ENCODE measurements at places on chromosomes 16 and 17.

- DNase-seq: no peak
These were observed 8.0 kb downstream of the TBC1D24 start for GRCh38 chr16:2482708-2483534.

GRCh38 chr17:44220213-44221083 is 973 bp upstream of the UBTF start:
- DNase-seq: peak; percentile 16

GRCh38 chr16:66521951-66522771 is 27.8 kb downstream of the TK2 start:
- DNase-seq: peak; percentile 85

DNA sequence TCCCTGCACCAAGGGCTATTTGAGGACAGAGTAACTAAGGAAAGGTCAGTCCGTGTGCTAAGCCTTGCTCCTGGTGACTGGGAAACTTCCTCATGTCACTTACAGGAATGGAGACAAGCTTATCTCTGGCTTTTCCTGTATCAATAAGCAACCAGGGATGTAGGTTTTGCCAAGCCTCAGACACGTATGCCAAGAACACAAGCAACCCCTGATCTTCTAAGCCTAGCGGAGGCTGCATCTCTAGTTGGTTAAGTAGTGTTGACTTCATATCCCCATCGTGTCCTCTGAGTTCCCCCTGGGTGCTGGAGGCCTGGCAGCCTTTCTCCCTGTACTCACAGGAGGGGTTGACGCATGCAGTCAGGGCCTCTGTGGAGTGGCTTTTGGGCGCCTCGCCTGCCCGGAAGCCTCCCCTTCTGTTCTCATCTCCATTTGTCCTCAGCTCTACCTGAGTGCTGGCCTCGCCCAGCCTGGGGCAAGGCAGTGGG is 1.4 kb upstream of the C1QTNF1 start:
- DNase-seq: no peak

- DNase-seq: no peak
These were observed 27.5 kb upstream of the SHCBP1 start for GRCh38 chr16:46648656-46649055.

GRCh38 chr17:3027786-3028532 is 35.4 kb downstream of the OR1D5 start:
- DNase-seq: no peak

DNA sequence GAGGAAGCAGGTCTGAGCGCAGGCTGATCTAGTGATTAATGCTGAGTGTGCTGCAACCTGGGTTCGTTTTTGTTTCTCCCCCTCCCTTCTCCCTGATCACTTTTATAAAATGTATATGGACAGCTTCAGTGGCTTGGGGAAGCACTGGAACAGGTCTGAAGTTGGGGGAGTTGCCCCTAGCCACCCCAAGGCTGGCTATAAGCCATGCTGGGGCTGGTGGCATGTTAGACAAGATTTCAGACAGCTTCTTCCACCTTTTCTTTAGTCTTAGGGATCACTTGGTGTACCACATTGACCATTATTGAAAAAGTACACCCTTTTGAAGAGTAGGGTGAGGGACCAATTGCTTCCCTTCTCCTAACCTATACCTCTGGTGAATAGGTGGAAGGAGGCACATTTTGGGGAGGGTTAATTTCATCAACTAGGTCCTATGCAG is 3.8 kb upstream of the VAC14 start:
- no peak for DNase-seq

DNA sequence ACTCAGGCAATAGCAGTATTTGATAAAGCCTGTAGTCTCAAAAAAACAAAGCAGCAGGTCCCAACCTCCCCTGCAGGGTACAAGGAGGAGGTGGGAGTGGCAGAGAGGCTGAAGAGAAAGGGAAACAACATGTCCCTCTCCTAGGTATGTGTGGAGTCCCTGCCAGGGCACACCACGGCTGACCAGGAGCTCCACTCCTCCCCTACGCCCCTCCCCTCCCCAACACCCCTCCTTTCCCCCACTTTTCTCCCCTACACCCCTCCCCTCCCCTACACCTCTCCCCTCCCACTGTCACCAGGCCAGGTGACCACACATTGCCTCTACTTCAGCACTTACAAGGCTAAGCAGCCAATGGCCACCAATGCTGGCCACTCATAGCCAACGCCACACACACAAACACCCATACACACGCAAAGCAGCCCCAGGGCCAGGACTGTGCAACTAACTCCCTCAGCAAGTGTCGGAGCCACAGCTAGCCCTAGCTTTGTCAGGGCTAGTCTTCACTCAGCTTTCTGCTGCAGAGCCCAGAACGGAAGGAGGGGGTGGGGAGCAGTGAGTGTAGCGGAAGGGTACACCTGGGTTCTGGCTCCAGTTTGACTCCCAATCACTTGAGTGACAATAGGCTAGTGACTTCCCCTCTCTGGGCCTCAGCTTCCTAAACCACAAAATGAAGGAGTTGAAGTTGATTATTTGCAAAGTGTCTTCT is 8.2 kb downstream of the CAVIN1 start:
- DNase-seq: no peak

DNA sequence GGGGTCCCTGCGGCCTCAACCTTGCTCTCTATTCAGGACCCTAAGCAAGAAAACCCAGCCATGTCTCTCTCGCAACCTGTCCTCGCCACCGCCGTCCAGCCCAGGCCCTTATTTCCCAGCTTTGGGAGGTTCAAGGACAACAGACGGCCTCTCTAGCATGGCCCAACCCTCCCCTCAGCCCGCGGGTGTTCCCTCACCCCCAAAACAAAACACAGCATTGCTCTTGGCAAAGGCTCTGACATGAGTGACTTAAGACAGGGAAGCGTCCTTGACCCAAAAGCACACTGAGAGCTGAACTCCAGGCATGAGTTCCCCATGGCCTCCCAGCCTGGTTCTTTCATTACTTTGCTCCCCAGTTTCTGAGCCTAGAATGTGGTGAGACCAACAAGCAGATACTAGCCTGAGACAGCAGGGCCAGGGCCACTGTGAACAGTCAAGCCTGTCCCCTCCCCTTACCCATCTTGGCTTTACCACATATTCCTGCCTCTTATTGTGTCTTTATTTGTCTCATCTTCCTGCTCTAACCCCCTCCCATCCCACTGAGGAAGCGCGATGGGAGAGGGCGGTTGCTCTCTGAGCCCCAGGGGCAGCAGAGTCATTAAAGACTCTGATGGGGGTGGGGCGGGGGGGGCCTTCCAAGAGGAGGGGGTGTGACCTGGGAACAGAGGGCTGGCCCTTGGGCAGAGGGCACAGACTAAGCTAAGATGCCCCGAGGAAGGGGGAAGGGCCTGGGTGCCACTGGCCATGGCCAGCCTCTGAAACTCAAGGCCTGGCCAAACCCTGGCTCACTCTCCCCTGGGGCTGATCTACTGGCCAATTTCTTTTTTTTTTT is 11.8 kb downstream of the SREBF1 start:
- DNase-seq: no peak

- DNase-seq: no peak
These were observed 2.9 kb upstream of the CACNA1G start for GRCh38 chr17:50557630-50558029.

GRCh38 chr17:46733837-46734475 is 84.5 kb downstream of the WNT3 start:
- DNase-seq: no peak

DNA sequence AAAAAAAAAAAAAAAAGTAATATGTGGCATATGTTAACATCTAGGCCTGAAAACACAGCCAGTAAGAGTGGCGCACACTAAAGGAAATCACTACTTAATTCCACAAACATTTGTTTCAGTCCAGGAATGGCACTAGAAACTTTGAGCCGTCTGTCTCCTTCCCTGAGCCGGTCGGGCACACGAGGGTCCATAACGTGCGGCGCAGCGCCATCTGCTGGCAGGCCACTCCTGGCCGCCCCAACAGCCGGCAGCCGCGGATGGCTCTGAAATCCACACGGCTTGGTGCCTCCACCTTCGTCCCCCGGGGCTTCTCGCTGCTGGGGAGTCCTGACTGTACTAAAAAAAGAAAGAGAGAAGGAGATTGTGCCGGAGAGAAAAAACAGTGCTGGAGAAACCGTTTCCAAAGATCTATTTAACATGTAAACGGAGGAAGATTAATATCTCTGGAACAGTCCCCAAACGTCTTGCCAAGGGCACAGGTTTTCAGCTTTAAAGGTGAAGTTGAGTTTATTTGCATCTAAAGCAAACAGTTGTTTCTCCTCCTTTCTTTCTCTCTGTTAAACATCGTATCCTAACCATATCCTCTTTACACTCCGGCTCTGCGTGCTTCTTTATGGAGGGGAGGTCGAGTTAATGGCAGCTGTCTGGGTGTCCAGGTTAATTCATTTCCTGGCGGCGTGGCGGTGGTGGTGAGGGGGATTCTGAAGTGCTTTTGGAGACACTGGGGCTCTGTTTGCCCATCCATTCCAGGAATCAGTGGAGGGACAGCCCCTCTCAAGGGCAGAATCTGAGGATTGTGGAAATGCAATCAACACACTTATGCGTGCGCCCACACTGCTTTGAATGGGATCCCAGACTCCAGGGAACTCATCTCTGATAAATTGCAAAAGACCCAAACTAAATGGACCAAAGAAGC is 611.3 kb upstream of the SALL1 start:
- DNase-seq: no peak

DNA sequence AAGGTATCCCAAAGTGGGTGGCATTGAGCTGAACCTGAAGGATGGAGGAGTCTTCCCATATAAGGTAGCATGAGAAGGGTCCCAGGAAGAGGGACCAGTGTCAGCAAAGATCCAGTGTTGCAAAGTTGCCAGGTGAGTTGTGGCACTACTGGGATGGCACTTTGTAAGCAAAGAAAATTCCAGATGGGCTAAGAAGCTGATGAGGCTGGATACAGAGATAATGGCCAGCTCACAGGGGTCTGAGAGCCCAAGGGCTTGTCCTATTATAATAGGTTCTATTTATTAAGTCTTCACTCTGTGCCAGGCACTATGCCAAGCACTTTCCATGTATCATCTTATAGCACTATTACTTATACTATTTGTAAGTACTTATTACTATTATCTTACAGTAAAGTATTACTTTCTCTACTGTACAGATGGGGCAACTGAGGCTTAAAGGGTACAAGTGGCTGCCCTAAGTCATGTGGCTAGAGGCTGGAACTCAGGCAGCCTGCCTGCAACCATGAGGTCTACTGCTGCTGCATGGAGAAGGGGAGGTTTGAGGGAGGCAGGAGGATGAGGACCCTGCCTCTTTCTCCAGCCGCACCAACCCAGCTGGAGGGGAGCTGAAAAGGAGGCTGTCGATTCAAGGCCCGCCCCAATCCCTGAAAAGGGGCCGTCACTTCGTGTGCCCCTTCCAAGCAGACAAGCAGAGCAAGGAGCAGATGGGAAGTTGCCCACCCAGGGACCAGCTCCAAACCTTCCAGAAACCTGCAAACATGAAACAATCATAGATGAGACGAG is 86.5 kb downstream of the C16orf78 start:
- DNase-seq: no peak

DNA sequence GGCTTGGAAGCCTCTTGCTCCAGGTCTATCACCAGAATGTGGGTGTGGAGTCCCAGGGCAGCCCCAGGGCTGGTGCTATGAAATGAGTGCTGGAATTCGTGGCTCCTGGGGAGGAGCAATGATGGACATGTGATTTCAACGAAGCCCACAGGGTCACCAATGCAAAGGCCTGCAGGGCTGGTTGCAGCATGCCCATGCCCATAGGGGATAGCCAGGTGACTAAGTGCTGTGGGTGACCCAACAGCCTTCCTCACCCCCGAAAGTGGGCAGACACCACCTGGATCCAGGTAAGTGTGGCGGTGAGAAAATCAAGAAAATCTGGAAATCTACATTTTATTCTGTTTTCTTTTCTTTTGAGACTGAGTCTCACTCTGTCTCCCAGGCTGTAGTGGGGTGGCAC is 87.5 kb upstream of the GPRC5B start:
- no peak for DNase-seq

DNA sequence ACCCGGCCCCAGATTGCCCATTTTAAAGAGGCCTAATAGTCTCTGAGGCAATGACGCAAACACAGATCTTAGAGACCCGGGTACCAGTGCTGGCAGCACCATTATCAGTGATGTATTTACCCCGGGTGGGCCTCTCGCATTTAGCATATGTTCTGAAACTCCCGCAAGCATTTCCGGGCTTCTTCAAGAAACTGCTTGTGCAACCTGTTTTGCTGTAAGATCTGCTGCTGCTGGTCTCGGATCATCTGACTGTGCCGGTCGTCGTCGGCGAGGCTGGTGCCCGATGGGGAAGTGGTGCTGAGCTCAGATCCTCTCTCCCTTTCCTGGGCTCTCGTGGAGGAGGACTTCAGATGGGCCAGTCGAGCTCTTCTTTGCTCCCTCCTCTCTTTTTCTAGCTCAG is 12.5 kb downstream of the CEP295NL start:
- peak; percentile 10 for DNase-seq

DNA sequence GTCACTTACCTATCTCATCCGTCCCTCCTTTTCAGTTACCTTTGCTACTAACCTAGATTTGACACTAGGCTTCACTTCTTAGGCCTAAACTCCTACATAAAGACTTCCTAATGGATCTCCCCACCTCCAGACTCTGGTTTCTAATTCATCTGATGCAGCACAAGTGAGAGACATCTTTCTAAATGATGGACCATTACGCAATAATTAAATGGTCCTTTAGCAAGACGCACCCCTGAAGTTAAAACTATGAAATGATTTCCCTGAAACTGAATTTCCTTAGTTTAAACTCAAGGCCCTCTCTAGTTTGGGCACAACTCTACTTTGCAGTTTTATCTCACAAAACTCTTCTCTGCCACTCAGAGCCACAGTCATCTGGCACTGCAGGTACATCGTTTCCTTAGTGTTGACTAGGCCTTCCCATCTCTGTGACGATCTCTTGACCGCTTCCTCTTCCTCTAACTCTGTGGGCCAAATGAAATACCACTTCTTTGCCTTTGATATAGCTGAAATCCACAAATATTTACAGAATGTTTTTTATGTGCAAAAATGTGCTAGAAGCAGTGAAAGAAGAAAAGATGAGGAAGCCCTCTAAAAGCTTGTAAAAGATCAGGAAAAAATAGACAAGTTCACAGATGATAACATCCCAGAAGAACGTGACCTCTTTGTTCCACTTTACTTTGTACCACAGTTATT is 3.3 kb downstream of the SYNRG start:
- DNase-seq: peak; percentile 13

GRCh38 chr17:65529040-65529633 is 32.3 kb downstream of the AXIN2 start:
- DNase-seq: no peak

DNA sequence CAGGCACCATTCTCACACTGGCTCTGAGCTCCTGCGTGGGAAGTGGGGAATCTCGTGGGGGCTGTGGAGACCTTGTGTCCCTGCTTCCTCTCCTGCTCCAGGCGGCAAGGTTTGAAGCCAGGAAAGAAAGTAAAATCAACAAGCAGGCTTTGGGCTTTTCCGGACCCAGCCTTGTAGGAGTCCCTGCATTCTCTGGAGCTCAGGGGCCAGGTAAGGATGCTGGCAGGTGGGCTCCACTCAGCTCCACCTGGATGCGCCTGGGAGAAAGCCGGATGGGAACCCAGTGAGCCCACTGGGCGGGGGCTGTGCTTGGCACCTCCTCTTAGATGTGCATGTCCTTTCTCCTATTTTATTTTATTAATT is 362.5 kb downstream of the SEC14L1 start:
- no peak for DNase-seq

GRCh38 chr17:17018612-17019429 is 23.4 kb upstream of the MPRIP start:
- no peak for DNase-seq

Measured in stimulated activated CD8-positive, alpha-beta memory T cell treated with anti-CD3 and anti-CD28 coated beads, Interleukin-7, amount 100 ng/mL, for 1 hour (primary cell).